Thymus (tissue), 14 donors: ENCODE measurements at places on chromosomes 7 and 10.
A peak's percentile ranks its signal among the peaks of the same experiment; 100 is the strongest.

DNA sequence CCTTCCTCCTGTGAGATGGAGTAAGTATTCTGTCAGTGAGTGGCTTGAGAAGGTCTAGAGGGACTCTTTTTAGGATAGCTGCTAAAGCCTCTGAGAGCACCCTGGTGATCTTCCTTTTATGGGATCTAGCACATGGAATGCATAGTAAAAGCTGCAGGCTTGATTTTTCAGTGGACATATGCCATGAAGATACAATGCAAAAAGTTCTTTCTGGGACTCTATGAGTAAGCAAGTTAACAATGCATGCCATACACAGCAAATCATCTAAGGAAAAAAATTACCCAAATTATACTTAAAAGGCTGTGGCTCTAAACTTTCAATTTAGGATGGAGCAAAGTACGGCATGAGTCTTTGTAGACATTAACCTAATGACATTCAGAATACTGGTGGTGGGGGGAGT lies 154.5 kb downstream of the SGMS1 start:
- no peak for DNase-seq

DNA sequence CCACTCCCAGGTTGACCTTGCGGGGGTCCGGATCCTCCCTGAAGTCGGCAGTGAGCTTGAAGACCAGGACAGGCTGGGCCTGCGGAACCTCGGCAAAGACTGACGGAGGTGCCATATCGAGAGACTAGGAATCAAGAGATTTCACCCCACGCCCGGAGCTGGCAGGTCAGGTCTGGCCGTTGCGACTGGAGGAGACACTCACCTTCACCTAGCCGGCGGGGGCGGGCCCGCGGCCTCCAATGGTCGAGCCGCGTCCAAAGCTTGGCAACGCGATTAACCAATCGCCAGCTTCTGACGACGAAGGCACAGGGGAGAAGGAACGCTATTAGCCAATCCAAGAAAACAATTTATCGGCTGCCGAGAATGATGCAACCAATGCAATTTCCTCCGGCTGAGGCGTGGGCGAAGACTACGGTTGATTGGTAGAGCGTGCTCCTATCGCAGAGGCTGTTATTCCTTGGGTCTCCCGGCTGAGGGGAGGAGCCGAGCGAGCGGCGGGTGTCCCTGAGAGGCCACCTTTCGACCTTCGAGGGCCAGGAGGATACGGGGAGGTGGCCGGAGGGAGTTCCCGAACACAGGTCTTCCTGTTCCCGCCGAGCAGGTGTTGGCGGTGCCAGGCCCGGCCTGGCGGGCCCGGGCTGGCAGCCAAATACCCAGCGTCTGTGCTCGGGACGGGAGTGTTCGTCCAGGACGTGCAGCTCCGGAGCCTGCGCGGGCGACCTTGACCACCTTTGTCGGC lies at the start of gene GOT1:
Gene GOT1 (minus strand): TSS at position 174 of the 739 bp plus-strand sequence. CDS start 59 bp downstream, at position 115.
- peak; percentile 96 for DNase-seq

DNA sequence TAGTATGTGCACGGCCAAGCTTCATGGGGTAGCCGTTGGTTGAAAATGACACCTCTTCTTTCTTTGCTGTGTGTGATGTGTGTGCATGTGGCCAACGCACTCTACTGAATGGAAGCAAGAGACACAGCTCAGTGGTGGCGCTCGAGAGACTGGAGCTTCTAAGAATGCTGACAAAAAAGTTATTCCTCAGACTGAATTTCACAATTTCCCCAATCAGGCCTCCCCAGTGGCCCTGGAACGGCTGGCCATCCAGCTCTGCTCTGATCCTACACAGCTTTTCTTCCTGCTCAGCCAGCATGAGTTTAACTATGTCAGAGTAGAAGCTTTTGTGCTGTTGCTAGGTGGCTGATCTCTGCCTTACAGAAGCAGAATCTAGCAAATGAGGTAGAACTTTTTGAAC lies 186.7 kb upstream of the PLXDC2 start:
- no peak for DNase-seq

DNA sequence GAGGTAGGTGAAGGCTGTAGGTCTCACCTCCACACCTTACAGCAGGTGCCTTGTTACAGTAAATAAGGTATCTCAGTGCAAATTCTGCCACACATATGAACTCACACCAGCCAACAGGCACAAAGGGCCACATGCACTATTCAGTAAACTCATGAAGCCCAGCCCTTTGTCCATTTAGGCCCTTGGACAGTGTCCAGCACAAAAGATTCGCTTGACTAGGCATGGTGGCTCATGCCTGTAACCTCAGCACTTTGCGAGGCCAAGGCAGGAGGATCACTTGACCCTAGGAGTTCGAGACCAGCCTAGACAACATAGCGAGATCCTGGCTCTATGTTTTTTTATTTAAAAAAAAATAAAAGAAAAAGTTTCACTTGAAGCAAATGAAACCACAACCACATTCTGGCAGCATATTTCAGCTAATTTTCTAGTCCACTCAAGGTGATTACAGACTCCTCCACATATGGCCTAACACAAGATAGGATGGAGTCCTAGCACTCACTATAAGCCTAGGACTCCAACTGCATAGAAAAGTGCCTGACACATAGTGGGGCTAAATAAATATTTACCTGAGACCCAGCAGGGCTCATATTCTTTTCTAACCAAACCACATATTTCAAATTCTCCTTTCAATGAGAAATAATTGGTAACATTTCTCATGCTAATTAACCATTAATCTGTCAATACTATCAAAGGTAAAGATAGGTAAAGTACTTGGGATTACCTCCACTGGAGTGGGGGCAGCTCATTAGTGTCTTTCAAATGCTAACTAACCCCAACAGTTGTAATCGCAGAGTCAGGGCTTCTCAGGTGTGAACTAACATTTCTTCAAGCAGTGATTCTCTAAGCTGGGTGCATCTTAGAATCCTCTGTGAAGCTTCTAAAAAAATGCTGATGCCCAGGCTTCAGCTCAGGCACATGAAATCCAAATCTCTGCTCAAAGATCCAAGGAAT lies 4.5 kb upstream of the ANKRD1 start:
- no peak for DNase-seq

GRCh38 chr10:1548596-1548995 lies 188.7 kb downstream of the ADARB2 start:
- no peak for DNase-seq

DNA sequence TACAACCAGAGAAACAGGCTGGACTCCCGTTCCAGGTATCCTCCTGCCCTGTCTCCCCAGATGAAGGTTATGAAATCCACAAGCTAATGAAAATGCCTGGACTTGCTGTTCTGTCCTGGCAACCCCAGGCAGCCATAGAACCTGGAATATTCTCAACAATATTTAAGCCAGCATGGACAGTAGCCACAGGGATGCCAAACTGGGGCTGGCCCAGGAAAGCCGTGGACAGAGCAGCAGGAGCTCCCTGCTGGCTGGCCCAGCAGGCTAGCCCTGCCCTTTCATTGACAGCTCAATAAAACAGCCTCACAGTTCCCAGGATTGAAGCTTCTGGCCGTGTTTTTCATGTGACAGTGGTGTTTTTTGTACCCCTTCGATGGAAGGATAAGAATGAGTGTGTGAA lies 230.6 kb downstream of the BMPER start:
- no peak for DNase-seq

GRCh38 chr7:44398953-44399574 lies 73.7 kb upstream of the CAMK2B start:
- no peak for DNase-seq
